ENCODE measurements at places on chromosomes 5 and 9.

GRCh38 chr9:20651939-20652338 is 29.6 kb upstream of the MLLT3 start:
- no peak for DNase-seq

DNA sequence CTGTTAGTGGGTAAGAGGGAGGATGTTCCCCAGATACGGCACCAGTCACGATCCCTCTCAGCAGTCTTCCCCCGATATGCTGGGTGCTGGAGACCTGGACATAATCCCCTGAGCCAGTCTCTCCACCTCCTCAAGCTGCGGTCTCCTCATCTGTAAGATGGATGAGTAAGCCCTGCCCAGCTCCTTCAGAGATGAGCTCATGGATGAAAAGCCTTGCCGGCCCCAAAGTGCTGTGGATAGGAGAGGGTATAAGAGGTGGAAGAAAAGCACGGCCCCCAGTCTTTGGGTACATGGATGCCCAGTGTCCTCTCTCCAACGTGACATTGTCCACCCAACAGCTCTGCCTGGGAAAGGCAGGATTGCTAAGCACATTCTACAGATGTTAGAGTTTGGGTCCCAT is 4.5 kb downstream of the CAMK2A start:
- DNase-seq, result no peak

GRCh38 chr5:67401172-67401571 is 204.6 kb upstream of the CD180 start:
- DNase-seq, result no peak

GRCh38 chr5:126931963-126932660 is 98.2 kb downstream of the MARCHF3 start:
- DNase-seq, result no peak

DNA sequence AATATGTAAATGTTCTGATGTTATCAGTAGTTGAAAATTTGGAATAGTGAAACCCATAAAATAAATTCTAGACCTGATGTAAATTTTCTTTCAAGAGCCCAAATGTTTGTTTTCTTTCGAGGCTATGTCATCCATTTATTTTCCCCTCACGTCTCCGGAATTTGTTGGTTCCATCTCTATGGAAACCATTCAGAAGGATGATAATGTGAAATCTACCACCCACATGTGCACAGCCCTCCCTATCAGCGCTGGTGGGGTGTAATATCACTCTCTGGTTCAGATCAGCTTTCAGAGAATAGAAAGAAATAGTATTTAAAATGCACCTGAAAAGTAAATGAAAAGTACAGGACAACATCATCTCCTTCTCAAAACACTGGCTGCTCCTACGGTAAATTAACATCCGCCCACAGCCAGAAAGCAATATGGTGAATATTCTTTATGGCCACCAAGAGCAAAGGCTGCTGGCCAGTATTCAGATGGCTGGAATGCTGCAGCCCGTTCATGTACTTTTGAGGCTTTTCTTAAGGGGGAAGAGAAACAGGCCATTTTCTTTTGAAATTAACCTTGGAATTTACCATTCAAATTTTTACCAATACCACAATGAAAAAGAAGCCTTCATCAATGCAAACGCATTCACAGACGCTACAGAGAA is 28.5 kb downstream of the GLDC start:
- no peak for DNase-seq

- peak; percentile 22 for DNase-seq
These were observed 129.1 kb downstream of the KCNIP1 start for GRCh38 chr5:170632985-170633234.

- DNase-seq, result no peak
These were observed 171.1 kb downstream of the ARHGAP26 start for GRCh38 chr5:142941245-142941644.

DNA sequence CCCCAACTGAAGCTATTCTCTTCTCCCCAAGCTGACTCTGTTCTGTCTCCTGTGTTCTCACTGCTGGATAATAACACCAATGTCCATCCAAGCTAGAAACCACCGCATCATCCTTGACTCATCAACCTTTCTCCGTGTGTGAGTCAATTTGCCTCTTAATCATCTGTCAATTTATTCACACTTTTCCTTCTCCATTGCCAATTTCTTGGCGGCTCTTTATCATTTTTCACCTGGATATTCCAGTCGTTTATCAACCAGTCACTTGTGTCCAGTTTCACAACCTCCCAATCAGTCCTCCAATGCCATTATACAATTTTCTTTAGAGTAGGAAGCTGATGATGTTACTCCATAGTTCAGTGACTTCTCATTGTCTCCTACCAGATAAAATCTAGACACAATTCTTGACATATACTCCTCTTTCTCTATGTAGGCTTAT is 45.4 kb upstream of the LIFR start:
- DNase-seq, result peak; percentile 80

DNA sequence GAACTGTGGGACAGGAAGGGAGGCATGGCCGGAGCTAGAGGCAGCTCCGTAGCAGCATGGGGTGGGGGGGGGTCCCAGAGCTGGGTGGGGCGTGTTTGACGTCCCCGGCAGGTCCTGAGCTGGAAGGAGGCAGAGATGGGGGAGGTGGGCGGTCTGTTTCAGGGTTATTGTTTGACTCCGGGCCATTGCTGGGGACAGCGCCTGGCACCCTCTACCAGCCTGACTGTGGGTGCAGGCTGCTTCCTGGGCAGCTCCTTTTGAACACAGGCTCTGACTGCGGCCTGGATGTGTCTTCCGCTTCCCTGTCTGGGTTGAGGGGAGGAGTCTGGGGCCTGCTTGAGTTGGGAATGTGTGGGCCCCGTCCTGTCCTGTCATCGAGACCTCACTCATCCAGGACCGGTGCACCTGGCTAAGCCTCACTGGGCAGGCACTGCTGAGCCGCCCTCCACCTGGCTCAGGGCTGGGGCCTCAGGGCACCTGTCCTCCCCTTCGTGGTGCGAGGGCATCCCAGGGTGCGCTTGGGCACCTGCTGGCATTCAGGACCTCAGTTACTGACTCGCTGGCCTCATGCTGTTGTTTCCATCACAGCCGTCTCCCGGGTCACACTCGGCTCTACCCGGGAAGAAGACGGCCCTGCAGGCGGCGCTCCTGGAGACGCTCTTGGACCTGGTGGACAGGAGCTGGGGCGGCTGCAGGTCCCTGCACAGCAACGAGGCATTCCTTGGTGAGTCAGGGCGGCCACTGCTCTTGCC is 26.5 kb downstream of the CEP72 start:
- DNase-seq, result no peak

- DNase-seq, result peak; percentile 86
These were observed 125.3 kb upstream of the ABCA1 start for GRCh38 chr9:105053209-105053652.
